ENCODE measurements at places on chromosomes 2 and 18.

GRCh38 chr2:60094450-60094929, 459.0 kb downstream of the BCL11A start:
- no peak for DNase-seq

DNA sequence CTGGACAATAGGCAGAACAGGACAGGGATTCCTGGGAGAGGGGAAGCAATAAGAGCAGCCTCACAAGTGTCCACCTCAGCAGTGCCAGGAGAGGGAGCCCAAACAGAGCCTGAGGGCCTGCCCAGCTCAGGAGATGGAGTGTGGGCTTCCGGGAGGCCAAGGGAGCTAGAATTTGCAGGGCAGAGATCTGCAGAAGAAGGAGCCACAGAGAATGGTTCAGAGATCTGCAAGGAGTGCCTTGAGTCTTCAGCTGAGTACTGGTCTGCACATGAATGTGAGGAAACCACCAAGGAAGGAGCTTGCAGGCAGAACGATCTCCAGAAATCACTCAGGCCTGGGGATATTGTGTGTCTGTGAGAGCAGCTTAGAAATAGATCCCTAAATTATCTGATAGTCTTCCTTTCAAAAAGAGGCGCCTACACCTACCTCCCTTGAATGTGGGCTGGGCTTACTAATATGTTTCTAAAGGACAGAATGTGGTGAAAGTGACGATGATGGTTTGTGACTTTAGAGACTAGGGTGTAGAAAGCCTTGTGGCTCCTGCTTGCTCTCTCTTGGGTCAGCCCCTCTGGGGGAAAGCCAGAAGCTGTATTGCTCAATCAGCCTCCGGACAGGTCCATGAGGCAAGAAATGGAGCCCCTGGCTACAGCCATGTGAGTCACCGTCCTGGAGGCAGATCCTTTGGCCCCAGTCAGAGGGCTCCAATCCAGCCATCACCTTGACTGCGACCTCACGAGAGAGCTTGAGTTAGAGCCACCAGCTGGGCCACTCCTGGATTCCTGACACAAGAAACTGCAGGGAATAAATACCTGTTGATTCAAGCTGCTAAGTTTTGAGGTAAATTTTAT, 7.6 kb upstream of the LPIN1 start:
- DNase-seq = peak; percentile 36

- DNase-seq = no peak
Measured at GRCh38 chr2:221524158-221524557, 47.9 kb downstream of the EPHA4 start.

GRCh38 chr18:67410075-67411070, 106.1 kb downstream of the DSEL start:
- DNase-seq = no peak

DNA sequence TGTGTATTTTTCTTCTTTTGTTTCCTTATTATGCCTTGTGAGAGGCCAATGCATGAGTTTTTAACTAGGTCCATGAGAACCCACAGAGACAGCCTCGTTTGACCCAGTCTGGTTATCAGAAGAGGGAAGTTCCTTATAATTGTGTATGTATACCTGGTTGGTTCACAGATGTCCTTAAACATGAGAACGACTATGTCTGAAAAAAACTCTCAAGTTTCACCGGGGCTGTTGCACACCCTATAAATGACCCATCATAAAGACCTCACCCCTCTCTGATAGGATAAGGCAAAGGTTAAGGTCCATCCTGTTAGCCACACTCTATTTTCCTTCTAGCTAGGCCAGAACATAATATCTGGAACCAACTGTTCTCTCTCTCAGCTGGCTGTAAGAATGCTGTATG, 42.7 kb upstream of the MSH2 start:
- DNase-seq = no peak

- DNase-seq = no peak
Measured at GRCh38 chr2:118722976-118723375, 124.5 kb downstream of the EN1 start.

DNA sequence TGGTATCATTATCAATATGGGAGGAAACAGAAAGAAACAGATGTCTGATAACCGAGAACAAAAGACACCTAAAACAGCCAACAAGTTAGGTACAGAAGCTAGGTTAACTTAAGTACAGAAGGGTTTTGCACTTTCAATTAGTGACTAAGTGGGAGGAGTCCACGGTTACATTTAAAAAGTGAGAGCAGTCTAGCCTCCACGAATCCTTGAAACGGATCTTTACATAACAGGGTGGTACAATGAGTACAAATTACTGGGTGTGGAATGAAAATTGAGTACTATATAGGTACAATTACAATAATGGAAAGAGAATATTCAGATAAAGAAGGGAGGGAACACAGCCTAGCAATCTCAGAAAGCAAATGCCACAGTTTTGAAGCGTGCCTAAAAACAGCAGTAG, 76.6 kb downstream of the TLK1 start:
- DNase-seq = no peak

DNA sequence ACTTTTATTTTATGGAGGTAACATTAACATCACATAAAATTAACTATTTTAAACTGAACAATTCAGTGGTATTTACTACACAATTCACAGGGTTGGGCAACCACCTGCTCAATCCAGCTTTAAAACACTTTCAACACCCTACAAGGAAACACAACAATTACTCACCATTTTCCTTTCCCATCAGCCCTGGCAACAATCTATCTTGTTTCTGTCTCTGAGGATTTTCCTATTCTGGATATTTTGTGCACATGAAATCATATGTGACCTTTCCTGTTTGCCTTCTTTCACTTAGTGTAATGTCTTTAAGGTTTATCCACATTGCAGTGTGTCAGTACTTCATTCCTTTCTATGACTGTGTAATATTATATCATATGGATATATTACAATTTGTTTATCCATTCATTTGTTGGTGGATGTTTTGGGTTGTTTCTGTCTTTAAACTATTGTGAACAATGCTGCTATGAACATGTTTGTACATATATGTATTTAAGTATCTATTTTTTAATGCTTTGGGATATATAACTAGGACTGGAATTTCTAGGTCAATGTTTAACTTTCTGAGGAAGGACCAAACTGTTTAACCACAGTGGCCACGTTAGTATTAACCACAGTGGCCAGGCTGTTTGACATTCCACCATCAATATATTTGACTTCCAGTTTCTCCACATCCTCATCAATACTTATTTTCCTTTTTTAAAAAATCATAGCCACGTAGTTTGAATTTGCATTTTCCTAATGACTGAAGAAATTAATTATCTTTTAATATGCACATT, 72.4 kb upstream of the KIF5C start:
- no peak for DNase-seq

GRCh38 chr2:113887009-113887792, 2.7 kb upstream of the ACTR3 start:
- DNase-seq = peak; percentile 55

- peak; percentile 3 for DNase-seq
Measured at GRCh38 chr2:135009339-135009738, 37.9 kb downstream of the MAP3K19 start.

DNA sequence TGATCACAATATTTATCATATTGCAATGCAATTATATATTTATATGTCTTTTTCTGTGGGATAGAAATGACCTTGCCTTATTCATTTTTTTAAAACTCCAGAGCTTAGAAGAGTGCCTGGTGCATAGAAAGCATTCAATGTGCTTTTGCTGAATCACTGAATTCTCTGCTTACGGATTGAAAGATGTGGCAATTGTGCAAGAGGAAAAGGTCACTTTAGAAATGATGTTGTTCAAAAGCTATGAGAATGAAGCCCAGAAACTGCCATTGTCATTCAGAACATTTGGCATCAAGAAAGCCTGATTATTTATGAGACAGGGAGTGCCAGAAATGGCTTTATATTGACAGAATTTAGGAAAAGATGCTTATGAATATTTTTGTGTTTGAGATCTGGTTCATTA, 678.6 kb upstream of the CDH2 start:
- DNase-seq = no peak

DNA sequence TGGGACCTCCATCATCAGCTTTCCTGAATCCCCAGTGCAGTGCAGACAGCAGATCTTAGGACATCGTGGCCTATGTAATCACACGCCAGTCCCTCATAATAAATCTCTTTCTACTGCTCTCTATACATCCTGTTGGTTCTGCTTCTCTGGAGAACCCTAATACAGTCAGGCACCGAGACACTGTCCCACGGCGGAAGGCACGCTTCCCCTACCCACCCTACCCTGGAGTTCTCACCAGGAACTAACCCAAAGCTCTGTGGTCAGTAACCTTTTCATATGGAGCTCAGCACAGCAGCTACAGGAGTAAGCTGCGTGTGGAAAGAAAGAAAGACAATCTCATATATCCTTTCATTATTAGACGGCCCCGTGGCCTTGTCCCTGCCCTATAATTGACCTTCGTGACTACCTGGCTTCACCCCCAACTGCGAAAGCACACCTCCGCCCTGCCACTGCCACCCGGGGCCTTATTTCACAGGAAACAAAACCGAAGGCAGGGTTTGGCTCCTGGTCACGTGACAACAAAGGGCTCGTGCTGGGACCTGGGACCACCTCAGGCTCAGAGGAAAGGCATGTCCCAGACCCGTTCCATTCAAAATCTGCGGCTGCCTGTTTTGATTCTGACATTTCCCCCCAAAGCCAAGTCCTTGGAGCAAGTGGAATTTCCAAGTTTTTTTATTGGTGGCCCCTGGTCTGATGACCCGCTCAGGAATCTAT, 99.7 kb upstream of the ODC1 start:
- DNase-seq = no peak

- no peak for DNase-seq
Measured at GRCh38 chr18:74961596-74961995, 247.3 kb downstream of the PTGR3 start.

GRCh38 chr2:133557614-133558013, 10.6 kb downstream of the NCKAP5 start:
- no peak for DNase-seq

- DNase-seq = peak; percentile 20
Measured at GRCh38 chr18:51236225-51236624, 38.7 kb upstream of the MEX3C start.

DNA sequence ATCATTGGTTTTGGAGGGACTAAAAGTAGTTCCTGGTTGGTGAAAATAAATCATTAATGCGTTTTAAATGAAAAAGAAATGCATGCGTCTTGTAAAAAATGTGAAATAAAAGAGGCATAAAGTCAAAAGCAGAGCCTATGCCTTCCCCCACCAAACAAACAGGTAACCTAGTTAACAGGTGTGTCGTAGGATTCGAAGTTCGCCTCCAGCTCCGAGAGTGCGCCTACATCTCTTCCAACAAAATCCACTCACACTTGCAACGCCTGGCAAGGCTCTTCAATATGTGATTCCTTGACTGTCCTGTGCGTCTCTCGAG, 677 bp upstream of the SMAD4 start:
- no peak for DNase-seq

- DNase-seq = no peak
Measured at GRCh38 chr2:235049719-235050118, 97.9 kb downstream of the SH3BP4 start.

GRCh38 chr2:45884126-45884525, 232.7 kb downstream of the PRKCE start:
- no peak for DNase-seq

- DNase-seq = no peak
Measured at GRCh38 chr2:202307690-202308089, 42.1 kb downstream of the NOP58 start.

DNA sequence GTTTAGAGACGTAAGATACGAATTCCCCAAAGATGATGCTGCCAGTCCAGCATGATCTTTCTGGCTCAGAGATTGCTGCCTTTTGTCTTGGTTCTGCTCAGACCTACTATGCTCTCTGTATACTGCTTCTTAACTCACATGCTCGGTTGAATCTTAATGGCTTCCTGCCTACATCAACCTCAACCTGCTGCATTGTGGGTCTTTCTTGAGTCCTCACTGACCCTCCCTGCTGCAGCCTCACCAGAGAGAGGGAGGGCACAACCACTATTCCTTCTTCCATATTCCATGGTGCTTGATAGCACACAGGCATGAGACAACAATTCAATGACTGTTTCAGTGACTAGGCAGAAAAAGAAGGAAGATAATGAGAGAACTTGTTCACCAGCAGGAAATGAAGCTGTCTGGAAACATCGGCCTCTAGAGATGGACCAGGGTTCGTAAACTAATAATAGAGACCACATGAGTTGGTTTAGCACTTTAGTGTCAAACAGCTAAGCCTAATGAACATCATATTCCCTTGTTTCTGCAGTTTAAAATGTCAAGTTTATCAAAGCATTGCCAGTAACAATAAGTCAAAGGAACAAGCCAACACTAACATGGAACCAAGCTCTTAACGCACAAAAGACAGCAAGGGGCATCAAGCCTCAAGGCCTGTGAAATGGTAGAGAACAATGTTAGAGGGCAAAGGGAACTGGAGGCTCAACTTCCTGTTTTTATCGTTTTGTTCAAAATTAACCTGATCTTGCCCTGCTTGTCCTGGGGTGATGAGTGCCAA, 333.9 kb downstream of the PDE11A start:
- DNase-seq = no peak

GRCh38 chr2:63614983-63615945, 26.5 kb downstream of the MDH1 start:
- no peak for DNase-seq

DNA sequence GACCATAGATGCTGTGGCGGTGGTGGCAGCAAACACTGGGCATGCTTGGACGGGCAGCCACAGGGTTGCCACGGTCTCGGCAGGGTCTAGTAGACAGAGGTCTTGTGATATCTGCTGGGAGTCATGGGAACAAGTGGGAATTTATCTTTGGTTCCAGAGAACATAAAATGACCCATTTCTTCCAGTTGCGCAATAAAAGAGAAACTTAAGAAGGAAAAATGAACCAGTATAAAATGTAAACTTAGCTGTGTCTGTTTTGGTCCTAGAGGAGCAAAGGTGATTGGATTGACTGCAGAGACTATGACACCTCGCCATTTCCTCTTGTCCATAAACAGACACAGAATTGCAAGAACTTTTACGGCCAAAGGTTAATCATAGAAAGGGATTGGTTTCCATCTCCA, 132.6 kb upstream of the RBBP8 start:
- no peak for DNase-seq

GRCh38 chr18:6748241-6748640, 18.7 kb downstream of the ARHGAP28 start:
- DNase-seq = no peak

GRCh38 chr2:166627893-166628292, 133.8 kb upstream of the SCN7A start:
- DNase-seq = no peak

- DNase-seq = peak; percentile 37
Measured at GRCh38 chr2:237662671-237663093, 35.3 kb downstream of the LRRFIP1 start.

- peak; percentile 43 for DNase-seq
Measured at GRCh38 chr2:85628658-85629057, 12.7 kb downstream of the USP39 start.

DNA sequence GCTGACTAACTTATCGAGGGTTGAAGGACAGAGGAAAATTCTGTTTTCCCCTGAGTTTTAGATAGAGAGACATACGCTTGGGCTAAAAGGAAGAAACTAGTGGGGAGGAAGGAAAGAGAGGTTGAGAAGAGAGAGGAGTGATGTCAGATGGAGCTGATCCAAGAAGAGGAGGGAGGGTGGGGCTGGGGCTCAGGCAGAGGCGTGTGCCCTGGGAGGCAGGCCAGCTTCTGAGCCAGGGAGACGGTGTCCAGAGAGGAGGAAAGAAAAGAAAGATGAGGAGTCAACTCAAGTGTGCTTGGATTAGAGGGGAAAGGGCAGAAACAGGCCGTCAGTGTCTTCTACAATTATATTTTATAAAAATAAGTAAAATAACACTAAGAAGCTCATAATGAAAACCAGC, 56.2 kb downstream of the EMILIN2 start:
- DNase-seq = no peak

- DNase-seq = no peak
Measured at GRCh38 chr18:48544661-48545415, 6.0 kb downstream of the CTIF start.

Measured in activated CD4-positive, alpha-beta T cell treated with anti-CD3 and anti-CD28 coated beads, Interleukin-2, Interleukin-4, amounts not matched to agents 100 ng/mL and 50 ng/mL, durations not matched to agents 16 hours and 8 hours (primary cell).